ENCODE measurements at places on chromosomes 16 and 17.

DNA sequence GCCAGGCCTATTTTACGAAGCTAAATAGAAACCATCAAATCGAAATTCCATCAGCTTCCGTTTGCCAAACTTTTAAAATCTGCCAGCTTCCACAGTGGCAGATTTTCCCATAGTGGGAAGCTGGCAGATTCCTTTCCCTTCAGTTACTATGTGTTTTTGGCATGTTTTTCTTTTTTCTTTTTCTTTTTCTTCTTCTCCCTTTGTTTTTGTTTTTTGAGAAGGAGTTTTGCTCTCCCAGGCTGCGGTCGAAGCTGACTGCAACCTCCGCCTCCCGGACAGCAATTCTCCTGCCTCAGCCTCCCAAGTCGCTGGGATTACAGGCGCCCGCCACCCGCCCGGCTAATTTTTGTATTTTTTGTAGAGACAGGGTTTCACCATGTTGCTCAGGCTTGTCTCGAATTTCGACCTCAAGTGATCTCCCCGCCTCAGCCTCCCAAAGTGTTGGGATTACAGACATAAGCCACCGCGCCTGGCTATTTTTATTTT, 684 bp upstream of the CWC25 start:
- DNase-seq: no peak

DNA sequence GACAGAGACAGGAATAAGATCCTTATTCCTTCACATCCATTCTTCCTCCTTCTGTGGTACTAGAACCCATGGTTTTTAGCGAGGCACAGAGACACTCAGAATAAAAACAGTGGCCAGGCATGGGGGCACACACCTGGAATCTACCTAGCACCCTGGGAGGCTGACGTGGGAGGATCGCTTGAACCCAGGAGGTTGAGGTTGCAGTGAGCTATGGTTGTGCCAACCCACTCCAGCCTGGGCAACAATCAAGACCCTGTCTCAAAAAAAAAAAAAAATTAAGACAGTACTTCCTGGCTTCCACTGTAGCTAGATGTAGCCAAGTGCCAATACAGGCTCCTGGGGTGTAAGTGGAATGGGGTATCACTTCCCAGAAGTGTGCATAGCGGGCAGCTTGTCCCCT, 7.4 kb upstream of the SPNS1 start:
- no peak for DNase-seq

DNA sequence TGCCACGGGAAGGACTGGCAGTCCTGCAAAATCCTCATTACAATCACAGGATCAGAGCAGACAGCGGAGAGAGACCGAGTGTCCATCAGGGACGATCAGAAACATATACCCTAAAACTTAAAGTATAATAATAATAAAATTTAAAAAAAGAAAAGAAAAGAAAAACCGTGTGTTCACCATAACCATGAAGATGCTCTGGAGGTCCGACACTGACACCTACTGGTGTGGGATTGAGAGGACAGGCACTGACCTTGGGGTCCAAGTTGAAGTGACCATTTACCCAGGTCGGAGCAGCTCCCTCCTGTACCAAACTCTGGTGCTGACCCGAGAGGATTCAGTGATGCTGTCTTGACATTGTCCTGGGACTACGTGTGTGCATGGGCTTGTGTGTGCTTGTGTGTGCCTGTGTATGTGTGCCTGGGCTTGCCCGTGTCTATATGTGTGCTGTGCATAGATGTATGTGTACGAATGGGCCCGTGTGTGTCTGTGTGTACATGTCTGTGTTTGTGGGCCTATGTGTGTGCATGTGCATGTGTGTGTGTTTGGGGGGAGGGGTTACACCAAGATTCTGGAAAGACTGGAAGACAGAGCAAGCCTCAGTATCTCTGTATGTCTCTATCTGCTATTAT, 10.0 kb upstream of the CD300LD start:
- no peak for DNase-seq

DNA sequence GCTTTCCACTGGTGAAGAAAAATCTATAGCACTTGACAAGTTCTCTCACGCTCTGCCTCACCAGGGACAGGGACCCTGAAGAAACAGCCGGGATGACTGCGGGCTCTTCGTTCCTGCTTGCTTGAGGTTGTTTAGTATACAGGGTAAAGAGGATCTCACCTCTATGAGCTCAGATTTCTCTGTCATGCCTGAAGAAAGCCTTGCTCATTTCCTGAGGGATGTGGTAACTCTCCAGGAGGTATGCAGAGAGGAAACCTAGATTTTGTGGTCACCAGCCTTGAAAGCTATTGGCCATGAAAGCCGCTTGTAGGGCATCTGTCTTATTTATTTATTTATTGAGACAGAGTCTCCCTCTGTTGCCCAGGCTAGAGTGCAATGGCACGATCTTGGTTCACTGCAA, 23.2 kb downstream of the USP43 start:
- no peak for DNase-seq

DNA sequence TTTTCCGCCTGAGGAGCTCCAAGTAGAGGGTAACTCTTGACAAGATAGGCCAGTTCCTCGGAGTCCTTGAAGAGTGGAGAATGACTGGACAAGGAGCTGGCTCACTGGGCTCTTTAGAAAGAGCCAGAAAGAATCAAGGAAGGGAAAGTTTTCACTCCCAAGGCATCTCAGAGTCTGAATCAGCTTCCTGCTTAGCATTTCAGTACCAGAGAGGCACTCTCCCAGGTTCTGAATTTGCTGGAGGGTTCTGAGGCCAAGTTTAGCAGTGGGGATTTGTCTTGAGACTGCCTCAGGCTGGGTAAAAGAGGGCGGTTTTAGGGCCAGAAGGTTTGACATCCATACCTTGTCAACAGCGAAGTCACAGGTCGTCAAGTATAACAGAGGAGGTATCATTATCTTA, 25.5 kb downstream of the GP2 start:
- DNase-seq: no peak

DNA sequence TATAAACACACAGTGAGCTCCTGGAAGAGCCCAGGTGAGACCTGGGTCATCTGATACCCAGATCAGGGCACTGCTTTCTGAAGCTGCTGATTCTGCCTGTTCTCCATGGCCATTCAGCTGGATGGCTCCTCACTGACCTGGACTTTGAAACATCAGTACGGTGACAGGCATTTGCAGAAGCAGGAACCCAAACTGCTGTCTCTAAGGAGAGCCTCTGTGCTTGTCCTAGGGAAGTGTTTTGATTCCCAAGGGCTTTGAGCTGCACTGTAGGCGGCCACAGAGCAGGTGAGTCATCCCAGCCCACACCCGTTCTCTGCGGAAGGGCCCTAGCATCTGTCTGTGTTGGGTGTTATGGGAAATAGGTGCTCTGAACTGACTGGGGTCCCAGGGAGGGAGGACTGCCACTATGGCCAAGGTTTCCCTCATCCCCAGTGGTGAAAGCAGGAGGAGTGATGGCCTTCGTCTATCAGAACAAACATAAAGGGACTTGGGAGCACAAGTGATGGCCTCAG, 60.7 kb upstream of the ADCY9 start:
- DNase-seq: no peak

All from activated CD4-positive, alpha-beta T cell treated with anti-CD3 and anti-CD28 coated beads for 24 hours (primary cell).